ENCODE measurements at places on chromosomes 12 and 14.

DNA sequence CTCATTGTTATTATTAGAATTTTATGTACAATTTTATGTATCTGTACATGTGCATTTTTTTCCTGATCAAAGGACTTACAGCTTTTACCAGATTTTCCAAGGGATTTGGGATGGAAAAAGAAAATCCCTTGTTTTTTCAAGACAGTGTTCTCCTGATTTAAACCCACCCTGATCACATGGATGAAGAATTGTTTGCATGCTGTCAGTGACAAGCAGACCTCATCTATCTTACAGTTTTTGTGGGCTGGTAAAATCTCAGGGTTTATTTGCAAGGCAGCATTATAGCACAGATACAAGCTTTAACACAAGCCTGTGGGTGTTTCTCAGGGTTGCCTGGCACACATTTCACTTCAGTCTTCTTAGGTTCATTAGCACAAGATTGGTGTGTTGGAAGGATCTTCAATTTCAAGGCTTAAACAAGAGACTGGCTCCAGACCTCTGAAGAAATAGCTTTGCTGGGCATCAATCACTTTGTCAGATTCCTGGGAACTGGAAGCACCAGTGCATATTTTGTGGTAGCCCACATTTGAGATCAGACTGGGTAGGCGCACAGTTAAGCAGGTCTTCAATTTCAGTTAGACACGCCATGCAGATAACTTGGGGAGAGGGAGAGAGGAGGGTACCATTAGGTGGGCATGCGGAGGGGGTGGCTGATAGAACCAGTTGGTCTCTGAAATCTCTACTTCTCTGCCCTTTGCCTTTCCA, 118.0 kb downstream of the TBX5 start:
- no peak for DNase-seq

DNA sequence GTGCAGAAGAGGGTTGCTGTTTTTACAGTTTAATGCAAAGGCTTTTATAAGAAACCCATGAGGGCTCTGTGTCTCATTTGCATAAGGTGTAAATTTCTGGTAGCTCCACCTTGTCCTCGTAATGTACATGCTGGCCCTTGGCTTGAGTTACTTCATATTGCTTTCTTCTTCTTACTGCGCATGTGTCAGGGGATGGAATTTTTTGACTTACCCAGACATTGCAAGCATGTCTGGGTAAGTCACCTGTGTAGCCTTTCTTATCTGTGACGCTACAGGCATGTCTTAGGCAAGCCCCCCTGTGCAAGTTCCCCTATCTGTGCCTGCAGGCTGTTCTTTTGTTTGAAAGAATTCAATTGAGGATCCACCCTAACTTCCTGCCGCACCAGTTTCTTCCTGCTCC, 274.2 kb downstream of the ETNK1 start:
- no peak for DNase-seq

GRCh38 chr12:25957793-25958427, 572 bp upstream of the RASSF8 start:
- no peak for DNase-seq

DNA sequence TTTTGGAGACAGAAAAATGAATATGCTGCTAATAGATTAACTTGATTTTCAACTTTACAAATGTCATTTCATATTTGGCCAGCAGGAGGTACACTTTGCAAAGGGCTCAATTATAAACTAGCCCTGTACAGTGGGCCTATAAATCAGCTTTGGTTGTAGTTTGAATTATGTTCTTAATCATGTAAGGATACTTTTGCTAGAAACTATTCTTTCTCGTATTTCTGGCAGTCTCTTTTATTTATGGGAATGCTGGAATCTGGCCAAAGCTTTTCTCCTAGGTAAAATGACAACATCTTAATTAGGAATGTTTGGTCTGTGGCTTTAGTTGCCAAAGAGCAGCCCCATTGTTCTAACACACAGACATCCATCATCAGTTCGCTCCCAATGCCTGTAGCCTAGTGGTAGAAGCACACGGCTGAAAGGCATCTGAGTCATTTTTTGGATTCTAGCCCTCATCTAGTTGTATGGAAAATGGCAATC, 1322.3 kb upstream of the SEL1L start:
- no peak for DNase-seq

- peak; percentile 56 for DNase-seq
Observed at GRCh38 chr12:68932961-68933893, at the start of gene CPM. Gene CPM (minus strand): TSS chr12:68933171. CDS start chr12:68932837, 334 bp downstream.

DNA sequence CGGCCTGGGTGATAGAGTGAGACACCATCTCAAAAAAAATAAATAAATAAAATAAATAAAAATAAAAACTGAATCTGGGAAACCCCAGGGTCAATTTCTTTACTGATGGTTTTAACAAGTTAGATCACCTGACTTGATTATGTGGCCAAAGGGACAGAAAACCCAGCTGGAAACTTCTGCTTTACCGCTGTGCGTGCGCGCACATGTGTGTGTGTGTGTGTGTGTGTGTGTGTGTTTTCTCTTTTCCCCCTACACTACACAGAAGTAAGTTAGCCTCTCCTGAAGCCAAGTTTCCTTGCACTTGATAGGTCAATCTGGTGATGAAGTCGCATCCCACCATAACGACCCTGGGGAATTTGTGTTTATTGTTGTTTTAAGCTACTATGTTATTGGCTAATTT, 105.3 kb upstream of the AMN1 start:
- no peak for DNase-seq

GRCh38 chr14:65531148-65531547, 118.6 kb downstream of the FUT8 start:
- no peak for DNase-seq

- no peak for DNase-seq
Observed at GRCh38 chr12:115235880-115236279, 551.9 kb upstream of the TBX3 start.

DNA sequence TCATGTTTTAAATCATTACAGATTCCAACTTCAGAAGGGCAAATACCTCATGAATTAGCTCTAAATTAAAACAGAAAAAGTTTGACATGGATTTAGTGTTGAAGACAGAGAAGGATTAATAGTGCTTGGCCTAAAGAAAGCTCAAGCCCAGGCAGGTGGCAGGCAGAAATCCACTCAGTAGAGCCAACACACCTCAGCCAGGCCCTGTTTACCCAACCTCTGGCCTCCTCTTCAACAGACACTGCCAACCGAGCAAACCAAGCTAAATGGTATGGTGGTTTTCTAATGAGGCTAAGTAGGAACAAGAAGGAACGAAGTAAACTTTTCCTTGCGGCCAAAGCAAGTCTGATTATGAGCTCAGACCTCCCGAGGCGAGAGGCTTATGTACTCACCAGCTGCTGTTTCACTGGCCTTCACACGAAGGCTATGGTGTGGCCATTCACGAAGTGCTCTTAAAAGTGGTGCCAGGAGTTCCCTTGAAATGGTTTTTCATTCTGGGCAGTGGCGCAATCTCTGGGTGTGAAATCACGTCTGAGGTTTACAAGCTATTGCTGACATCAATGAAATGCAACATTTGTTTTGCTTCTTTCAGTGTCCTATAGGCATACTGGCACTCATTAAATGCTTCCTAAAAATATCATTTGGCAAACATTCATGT, 124.1 kb upstream of the LGR5 start:
- no peak for DNase-seq

GRCh38 chr12:55915482-55915859, 12.2 kb downstream of the PYM1 start:
- DNase-seq, result no peak

DNA sequence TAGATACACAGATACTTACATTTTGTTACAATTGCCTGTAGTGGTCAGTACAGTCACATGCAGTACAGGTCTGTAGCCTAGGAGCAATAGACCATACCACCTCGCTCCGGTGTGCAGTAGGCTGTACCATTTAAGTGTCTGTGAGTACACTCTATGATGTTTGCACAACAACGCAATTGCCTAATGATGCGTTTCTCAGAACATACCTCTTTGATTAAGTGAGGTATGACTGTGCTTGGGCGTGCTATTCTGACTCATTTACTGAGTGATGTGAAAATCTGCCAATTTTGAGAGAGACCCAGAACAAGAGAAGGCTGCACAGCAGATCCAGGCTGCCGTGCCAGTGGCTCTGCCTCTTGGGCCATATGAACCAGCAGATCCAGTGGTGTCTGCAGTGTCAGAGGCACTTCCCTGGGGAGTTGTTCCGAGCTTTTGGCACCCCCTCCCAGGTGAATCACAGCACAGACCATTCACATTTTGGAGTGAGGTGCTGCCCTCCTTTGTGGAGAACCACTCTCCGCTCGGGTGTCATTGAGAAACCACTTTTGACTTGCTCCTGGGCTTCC, 20.4 kb downstream of the DLK1 start:
- no peak for DNase-seq

- no peak for DNase-seq
Observed at GRCh38 chr12:105025890-105026289, 39.8 kb downstream of the NOPCHAP1 start.

Measured in CD4-positive, alpha-beta T cell treated with Interleukin-6 at 100 ng/mL for 8 hours (primary cell).